Activated T-cell treated with anti-CD3 and anti-CD28 coated beads for 1 hour (primary cell): ENCODE measurements at places on chromosomes 7 and 10.
A peak's percentile ranks its signal among the peaks of the same experiment; 100 is the strongest.

GRCh38 chr10:68717435-68717834 lies 3.6 kb upstream of the CCAR1 start:
- no peak for DNase-seq

GRCh38 chr7:26490640-26491624 lies 199.3 kb downstream of the SNX10 start:
- DNase-seq: no peak

DNA sequence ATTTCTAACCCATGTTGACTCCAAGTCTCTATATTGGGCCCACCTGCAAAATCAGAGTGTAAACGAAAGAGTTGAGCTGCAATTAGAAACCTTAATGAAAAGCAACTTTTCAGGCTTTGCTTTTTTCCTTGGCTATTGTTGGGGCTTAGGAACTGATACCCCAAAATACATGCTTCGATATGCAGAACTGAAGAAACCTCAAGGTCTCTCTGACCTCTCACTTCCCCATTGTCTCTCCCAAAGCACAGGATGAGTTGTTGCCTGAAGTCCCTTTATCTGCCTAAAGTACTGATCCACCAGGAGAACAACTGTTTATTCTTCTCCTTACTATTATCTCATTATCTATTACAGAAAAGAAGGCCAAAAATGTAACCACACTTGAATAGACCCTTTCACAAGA lies 666.0 kb upstream of the LRRTM3 start:
- DNase-seq: no peak

DNA sequence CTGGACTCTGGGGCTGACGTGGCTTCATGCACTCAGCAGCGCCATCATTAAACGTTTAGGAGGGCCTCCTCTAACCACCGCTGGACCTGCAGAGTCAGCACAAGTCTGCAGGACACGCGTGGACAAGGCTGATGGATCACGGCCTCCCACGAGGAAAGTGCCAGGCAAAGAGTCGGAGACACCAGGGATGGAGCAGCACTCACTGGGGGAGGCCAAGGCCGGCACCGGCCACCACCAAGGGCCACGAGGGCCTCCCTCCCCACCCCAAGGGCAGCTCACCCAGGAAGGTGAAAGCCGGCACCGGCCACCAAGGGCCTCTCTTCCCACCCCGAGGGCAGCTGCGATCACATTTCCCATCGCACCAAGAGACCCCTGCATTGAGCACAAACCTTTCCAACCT lies 91.5 kb downstream of the DIP2C start:
- DNase-seq: no peak

GRCh38 chr7:158564663-158565035 lies 23.0 kb downstream of the PTPRN2 start:
- DNase-seq: no peak

DNA sequence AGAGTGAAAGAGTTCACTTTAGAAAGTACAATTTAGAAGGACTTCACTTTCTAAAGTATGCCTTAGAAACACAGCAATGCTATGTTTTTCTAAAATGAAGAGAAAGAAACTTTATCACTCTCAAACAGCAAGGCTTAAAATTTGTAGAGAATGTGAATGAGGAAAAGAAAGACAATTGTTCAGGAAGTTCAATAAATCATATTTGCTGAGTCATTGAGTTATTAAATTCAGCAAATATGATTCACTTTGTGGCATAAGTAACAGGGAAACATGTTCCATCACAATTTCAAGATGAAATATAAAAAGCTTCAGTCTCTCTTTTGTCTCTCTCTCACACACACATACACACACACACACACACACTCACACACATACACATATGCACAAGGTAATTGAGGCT lies 187.9 kb downstream of the PCDH15 start:
- DNase-seq: no peak

DNA sequence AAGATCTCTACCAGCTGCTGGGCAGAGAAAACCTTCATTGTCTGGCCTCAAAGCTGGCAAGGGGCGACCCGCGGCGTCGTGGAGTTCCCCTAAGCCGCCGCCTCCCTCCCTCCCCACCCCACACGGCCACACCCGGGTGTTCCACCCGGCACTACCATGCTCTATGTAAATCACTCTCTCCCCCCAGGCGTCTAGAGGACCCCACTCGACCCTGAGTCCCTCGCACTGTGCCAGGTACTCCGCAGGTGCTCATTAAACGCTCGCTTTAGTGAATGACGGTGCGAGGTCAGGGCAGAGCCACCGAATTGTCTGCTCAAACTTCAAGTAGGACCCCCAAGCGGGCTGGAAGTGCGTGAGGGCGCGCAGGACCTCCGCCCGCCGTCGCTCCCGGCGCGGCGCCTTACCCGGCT lies 628 bp downstream of the PARP12 start:
- peak; percentile 52 for DNase-seq

DNA sequence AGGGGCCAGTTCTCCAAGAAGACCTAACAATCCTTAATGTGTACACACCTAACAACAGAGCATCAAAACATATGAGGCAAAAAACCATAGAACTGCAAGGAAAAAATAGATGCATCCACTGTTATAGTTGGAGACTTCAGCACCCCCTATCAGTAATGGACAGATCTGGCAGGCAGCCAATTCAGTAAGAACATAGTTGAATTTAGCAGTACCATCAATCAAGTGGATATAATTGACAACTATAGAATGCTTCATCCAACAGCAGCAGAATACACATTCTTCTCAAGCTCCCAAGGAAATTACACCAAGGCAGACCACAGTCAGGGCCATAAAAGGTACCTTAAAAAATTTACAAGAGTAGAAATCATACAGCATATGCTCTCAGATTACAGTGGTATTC lies 42.2 kb downstream of the POLL start:
- DNase-seq: no peak

GRCh38 chr10:35442028-35442427 lies 105.7 kb downstream of the CCNY start:
- DNase-seq: no peak

GRCh38 chr10:110443239-110444003 lies 54.3 kb upstream of the DUSP5 start:
- DNase-seq: no peak

DNA sequence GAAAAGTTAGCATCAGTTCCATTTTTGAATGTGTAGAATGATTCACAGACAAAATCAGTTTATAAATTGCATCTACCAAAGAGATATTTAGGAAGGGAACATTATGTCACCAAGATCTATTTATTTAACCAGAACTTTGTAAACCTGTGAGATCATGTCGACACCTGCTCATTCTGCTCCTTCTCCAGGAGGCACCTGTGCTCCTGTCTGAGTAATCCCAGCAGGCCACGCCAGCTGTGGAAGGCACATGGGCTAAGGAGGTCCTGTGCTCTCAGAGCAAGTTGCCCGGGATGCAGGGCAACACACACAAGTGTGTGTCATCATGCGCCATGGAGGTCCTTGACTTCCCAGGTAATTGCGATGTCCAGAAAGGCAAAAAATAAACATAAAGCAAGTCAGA lies 45.5 kb upstream of the ADARB2 start:
- DNase-seq: no peak

DNA sequence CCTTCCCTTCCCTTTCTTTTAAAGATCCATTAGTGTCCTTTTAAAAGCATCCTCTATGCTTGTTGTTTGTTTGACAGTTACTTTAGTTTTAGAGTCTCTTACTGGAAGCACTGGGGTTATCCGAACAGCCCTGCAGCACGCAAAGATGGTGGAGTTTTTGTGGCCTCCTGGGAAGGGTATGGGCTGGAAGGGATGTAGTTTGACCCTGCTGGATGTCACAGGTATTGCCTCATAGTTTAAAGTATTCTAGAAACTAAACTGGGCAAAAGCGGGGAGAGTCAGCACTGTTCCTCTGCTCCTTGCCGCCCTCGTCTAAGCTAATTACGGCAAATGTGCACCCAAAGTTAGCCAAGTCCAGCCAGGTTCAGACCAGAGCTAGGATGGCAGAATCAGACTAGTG lies 35.8 kb upstream of the GNAI1 start:
- DNase-seq: no peak

DNA sequence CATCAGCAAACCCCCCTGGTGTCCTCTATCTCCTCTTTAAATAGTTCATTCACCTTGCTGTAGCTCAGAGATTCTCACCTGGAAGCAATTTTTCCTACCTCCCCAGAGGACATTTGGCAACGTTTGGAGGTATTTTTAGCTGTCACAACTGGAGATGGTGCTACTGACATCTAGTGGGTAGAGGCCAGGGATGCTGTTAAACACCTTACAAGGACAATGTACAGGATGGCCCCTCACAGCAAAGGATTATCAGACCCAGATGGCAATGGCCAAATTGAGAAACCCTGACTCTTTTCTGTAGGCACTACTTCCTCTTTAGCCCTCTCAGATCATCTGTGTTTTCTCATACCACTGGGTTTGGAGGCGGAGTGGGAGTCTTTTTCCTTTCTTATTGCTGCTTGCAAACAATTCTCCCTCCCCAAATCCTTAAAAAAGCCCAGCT lies 13.2 kb upstream of the TRA2A start:
- DNase-seq: no peak

DNA sequence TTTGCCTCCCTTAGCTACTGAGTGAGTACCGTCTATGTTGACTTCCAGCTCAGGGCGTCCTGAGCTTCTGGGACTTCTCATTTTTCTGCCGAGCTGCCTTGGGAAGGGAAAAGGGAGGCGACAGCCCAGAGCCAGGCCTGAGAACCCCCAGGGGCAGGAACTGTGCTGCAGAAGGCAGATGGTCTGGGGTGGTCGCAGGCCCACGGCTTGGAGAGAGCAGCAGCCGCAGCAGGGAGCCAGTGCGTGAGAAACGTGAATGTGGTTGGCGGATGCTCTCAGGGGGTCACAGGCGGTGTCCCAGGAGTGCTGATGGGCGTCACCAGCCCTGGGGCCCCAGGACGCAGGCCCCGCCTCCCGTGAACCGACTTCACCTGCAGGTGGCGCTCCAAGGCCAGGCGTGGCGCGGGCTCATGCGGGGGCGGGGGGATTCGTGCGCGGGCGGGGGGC lies 9.2 kb upstream of the PWWP2B start:
- peak; percentile 84 for DNase-seq

DNA sequence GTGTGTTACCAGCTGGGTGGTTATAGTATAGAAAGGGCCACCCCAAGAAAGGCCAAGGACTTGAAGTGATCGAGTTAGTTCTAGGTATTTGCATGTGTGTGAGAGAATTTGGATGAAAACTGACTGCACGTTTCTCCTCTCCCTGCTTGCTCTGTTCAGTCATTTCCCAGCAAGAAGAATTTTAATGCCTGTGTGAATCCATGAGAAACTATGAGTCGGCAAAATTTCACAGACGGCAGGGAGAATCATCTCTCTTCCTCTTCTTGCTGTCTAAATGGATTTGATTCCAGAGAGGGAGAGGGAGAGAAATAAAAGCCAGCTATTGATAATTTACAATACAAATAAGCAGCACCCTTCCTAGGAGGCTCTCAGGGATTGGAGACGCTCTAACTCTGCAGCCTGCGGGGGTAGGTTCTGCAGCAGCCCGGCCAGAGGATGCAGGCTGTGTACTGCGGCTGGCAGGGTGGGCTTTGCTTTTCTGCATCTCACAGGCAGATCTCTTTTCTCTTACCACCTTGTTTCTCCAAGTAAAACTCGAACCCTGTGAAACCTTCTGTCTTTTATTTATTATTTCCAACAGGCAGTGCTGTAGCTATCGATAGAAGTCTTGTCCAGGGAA lies 183.6 kb downstream of the TCF7L2 start:
- no peak for DNase-seq

DNA sequence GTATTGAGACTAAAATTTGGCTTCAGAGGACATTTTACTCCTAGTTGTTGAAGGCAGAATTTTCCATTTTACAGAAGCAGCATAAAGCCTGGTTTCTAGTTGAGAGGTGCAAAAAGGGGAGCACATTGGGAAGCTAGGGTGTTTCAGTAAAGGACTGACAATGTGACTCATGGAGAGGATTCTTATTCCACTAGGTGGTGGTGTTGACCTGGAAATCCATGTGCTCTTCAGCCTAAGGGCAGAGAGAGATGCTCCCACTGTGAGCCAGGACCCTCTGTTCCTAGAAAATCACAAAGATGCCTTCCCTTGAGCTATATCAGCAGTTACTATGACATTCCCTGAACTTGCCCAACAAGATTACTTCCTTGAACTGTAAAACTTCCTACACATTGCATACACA lies 687.8 kb downstream of the IPMK start:
- no peak for DNase-seq

DNA sequence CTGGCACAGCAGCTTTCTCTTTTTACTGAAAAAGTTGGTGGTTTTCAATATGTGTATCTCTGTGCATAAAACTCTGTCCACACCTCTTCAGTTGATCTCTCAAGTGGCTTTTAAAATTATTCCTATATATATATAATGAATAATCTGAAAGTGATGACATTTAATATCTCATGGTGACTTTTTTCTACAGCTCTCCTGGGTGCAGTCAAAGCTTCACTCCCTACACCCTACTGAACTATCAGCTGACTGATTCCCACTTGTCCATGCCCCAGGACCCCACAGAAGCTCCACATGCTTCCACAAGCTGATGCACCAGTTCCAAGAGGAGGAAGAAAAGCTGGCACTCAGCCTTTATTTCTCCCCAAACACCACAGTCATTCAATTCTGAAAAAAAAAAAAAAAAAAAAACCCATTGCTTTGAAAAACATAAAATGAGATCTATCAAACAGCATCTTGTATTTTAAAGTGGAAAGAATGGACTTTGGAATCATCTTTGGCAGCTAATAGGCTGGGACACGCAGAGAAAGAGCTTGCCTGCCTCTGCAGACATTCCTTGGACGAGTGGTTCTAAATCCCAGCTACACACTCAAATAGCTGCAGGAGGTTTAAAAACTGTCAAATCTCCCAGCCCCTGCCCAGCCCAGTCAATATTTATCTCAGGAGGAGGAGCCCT lies 75.3 kb upstream of the GDF10 start:
- DNase-seq: no peak

- DNase-seq: no peak
These were observed 81.1 kb downstream of the XRCC2 start for GRCh38 chr7:152594801-152595200.

GRCh38 chr10:93604146-93604545 lies 3.1 kb upstream of the RBP4 start:
- no peak for DNase-seq

- DNase-seq: no peak
These were observed 31.8 kb upstream of the ABCA13 start for GRCh38 chr7:48139459-48139858.

DNA sequence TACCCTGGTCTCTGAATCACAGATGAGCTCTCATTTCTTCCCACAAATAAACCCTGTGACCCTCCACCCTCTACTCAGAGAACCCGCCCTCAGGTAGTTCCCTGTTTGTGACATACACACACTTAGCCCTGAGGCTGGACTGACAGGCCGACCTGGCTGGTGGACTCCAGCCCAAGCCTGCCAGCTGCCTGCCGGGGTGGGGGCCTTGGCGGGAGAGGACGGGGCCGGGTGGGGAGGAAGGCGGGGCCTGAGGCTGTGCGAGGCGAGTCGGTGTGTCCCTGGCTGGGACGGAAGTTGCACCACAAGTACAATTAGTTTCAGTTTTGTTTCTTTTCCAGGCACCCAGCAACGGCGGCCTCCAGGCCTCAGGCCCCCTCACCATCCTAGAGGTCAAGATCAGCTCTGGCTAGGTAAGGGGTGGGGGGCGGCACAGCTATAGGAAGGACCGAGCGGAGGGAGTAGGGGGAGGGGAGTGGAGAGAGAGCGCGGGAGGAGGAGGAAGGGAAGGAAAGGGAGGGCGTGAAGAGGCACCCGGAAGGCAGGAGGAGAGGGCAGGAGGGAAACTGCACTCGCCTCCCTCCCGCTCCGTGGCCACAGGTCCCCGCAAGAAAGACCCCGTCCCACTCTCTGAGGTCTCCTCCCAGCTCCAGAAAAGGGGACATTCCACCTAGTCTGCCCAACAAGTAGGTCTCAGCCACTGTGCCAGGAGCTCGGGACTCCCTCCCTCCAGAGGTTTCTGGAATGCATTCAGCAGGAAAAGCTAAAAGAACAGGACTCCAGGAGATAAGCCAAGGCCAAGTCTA lies at the start of gene TRIM56:
Gene TRIM56 (plus strand): TSS at position 320 of the 803 bp plus-strand sequence. CDS start 1,832 bp downstream, outside the sequence.
- DNase-seq: peak; percentile 63

- DNase-seq: peak; percentile 72
These were observed 7.6 kb upstream of the ORAI2 start for GRCh38 chr7:102425639-102426267.
